ENCODE measurements at places on chromosomes 4 and X. TPM values are rescaled to one million over a fixed set of nuclear protein-coding genes. Genes with fewer than 3 reads are reported as not detected.

- no peak for DNase-seq
Measured at GRCh38 chr4:74777531-74777930, 16.8 kb downstream of the BTC start.

DCAF8L1 gene
- total RNA-seq = not detected

DNA sequence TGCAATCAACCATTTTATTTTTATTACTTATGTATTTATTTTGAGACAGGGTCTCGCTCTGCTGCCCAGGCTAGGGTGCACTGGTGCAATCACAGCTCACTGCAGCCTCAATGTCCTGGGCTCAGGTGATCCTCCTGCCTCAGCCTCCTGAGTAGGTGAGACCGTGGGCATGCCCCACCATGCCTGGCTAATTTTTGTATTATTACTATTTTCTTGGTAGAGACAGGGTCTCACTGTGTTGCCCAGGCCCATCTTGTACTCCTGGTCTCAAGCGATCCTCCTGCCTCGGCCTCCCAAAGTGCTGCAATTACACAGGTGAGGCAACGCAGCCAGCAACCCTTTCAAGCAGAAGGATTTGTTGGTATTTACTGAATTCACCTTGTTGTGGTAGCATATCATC is 60.3 kb upstream of the PPP2R3B start:
- DNase-seq = no peak

DNA sequence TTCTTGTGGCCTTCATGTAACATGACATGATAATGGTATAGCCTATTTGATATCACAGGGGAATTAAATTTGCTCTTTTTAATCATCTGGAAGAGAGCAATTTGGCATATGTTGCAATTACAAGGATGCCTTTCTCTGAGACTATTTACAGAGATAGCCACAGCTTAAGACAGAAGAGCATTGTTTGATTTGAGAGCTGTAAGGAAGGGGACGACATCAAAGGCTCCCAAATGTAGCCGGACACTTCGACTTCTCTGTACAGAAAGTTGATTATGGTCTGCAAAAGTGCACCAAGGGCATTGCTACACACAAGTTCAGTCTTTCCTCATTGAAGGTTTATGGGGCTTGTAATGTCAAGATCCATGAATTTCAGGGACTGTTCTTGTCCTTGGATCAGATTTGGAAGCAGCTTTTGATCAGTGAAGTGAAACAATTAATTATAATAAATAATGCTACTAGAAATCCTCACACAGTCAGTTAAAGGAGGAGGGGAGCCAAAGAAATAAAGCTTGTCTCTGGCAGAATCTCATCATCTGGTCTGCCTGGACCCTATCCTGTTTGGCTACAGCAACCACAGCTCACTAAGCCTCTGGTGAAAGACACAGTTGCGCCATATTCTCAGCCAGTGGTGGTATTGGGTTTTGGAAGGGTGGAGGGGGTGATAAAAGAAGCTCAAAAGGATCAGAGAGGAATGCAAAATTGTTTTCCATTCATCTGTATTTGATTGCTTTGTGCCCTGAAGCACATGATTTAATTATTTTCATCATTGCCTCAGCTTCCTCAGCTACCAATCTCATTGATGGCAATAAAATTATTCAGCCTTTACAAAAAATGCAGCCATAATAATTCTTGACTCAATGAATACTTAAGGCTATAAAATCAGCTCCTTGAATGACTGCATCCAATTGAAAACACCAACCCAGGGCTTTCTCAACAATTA is 654.3 kb upstream of the LCORL start:
- DNase-seq = no peak
